Activated naive CD4-positive, alpha-beta T cell treated with anti-CD3 and anti-CD28 coated beads, Interleukin-2, amount 50 U/mL, for 72 hours (primary cell): ENCODE measurements at places on chromosomes 5 and 9.

DNA sequence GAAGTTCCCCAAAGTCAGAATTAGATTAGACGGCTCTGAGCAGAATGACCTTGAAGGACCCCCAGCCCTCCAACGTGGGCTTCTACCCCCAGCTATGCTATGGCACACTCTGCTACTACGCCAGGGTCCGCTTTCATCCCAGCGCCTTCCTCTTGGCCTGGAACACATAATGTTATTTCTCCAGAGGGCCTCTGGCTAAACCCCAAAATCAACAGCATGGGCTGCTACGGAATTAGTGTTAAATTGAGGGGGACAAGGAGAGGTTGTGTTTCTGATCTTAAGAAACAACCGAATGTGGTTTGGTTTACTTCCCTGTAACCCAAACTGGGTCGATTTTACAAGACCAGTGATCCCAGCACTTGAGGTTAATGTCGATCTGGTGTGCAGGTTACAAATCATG is 97.1 kb downstream of the ZNF618 start:
- no peak for DNase-seq

GRCh38 chr5:59921816-59922215 is 28.3 kb upstream of the PDE4D start:
- no peak for DNase-seq

DNA sequence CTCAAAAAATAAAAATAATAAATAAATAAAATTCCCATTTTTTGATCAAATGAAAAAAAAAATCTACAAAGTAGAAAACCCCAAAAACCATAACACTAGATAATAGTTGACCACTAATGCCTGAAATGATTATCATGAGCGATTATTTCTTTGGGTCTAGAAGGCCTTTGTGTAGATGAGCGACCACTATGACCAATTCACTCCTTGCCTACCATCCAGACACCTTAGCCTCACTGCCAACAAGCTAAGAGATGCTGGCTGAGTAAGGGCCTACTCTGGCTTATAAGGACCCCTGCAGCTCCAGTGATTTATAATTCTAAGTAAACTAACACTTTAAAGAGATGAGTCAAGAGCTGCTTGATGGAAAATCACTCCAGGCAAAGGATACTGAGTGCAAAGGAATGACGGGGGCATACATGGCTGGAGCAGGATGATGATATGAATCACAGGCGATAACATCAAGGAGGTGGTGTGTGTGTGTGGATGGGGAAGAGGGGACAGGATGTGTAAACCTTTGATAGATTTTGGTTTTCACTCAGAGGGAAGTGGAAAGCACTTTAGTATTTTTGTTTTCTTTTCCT is 4.8 kb upstream of the F2RL1 start:
- no peak for DNase-seq

DNA sequence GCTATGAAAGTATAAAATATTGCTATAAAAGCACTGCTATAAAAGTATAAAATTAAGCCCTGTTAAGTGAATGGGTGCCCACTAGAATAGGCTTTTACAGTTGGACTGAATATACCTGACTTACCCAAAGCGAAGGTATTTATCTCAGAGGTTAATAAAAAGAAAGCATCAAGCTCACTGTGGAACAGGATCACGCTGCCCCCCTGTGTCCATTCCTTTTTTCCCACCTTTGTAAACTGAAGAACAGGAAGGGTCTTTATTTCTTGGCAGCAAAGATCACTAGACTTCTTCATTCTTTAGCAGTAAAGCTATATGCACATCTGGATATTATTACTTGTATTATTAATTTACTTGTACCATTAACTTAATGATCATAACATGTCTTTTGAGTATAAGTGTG is 22.1 kb upstream of the PLPP6 start:
- DNase-seq, result no peak

DNA sequence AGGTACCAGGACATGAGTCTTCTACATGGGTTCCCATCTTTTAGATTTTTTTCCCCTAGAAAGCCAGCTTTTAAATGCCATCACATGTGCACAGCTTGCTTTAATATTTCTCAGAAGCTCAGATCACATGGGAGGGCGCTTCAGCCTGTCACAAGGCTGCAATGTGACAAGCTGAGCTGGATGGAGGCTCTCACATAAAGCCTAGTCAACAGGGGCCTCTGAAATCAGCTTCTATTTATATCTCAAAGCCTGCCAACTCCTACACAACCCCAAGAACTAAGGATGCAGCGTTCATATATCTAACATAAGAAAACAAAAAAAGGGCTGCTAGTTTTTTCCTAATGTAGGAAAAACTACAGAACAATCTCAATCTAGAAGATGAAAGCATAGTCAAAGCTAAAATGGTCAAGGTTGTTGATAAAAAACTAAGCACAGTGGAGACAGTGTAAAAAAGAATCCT is 2.3 kb downstream of the ZFAND5 start:
- DNase-seq, result peak; percentile 33

DNA sequence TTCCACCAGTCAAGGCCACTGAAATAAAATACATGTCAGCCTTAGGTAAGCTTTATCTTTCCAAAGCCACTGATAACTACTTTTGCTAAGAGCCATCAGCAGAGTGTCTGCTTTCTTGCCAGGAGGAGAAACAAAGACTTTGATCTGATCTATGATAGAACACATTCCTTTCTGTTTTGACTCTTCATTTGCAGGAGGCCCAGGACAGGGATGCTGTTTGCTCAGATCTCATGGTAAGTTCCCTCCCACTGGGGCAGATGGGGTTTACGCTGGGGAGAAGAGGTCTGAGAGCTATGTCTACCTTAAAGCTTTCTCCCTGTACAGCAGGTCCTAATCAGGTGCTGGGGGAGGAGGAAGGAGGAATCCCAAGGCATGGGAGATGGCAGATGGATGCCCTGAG is 497.6 kb downstream of the NTRK2 start:
- no peak for DNase-seq

GRCh38 chr9:126395439-126396212 is 69.0 kb downstream of the MVB12B start:
- DNase-seq, result no peak

DNA sequence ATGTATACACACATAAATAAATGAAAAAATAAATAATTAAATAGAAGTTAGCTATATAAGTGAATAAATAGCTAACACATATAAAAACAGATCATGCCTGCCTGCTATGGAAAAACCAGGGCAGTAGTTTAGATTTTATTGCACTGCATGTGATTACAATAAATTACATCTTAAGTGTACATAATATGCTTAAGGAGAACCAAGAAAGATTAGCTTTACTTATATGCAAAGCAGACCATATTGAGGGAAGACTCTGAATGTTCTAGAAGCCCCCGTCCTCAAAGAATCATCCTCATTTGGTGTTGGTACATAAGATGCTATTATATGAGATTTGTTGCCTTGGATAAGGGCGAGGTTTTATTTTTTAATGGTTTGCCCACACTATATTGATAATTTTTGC is 5.9 kb upstream of the CTXN3 start:
- no peak for DNase-seq

GRCh38 chr5:173953528-173954090 is 35.4 kb upstream of the C5orf47 start:
- DNase-seq, result no peak

GRCh38 chr5:31471916-31472315 is 60.0 kb downstream of the DROSHA start:
- no peak for DNase-seq

DNA sequence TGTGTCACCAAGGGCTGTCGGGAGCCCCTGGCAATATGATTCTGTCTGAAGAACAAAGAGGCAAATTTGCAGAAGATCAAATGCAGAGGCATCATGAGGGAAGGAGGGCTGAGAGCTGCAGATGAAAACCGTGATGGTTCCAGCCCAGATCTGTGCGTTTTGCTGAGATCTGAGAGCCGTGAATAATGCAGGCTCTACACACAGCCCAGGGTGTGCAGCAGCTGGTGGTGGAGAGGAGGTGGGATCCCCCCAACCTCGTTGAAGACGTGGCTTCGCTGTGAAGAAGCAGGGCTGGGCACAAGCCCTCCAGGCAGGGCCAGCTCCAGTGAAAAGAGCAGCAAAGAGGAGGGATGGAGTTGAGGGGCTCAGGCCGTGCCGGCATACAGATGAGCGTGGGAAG is 75.5 kb downstream of the TSPAN17 start:
- DNase-seq, result no peak

- peak; percentile 22 for DNase-seq
Measured at GRCh38 chr9:93577078-93577974, 942 bp downstream of the PHF2 start.

GRCh38 chr9:17166346-17166745 is 31.5 kb downstream of the CNTLN start:
- DNase-seq, result no peak
